Stimulated activated CD4-positive, alpha-beta T cell treated with anti-CD3 and anti-CD28 coated beads, Interleukin-1b, Interleukin-23, amount 100 ng/mL, for 1 hour (primary cell): ENCODE measurements at places on chromosomes 4 and X.

GRCh38 chrX:150014525-150014924, 76.2 kb upstream of the EOLA2 start:
- DNase-seq, result no peak

DNA sequence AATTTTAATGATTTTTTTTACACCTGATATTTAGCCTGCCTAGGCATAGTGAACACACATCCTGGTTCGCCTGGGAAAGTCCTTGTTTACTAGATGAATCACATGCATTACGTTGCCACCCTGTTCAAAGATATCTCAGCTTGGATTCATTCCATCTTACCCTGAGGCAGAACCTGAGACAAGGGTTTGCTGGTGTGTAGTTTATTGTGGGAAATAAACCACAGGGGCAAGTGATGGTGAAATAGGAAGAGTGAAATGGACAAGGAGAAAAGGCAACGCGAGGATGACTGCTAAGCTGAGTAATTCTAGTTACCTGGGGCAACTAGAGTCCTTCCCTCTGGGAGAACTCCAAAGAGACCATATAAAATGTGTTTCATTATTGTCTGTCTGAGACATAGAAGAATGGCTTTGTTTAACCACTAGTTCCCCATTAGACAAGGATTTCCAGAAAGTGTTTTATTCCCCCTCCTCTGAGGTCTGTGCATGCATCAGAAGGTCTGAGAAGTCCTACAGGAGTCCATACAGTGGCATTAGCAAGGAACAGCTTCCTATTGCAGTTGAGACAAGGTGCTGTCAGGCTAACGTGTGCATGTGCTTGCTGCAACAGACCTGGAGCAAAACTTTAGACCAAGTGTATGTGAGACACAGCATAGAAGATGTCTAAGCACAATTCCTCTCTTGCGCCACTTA, 797.3 kb upstream of the FRG1 start:
- no peak for DNase-seq

- no peak for DNase-seq
These were observed 436.2 kb downstream of the FAT4 start for GRCh38 chr4:125750828-125751466.

- DNase-seq, result no peak
These were observed 126.7 kb upstream of the OTUD4 start for GRCh38 chr4:145307120-145307519.

DNA sequence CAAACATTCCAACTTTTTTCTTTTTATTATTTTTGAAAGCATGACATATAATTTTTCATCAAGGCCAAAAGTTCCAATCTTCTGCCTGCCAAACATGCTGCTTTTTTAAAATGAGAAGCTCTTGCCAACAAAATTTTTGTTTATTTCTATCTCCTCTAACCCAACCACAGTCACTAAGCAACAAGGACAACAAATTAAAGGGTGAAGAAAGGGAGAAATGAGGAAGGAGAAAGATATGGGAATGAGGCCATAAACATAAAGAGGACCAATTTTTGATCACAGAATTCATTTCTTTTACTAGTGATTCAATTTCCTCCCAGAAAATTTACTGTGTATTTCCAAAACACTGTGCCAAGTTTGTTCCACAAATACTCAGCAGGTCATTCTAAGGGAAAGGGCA, 537.0 kb upstream of the DIAPH2 start:
- DNase-seq, result no peak

DNA sequence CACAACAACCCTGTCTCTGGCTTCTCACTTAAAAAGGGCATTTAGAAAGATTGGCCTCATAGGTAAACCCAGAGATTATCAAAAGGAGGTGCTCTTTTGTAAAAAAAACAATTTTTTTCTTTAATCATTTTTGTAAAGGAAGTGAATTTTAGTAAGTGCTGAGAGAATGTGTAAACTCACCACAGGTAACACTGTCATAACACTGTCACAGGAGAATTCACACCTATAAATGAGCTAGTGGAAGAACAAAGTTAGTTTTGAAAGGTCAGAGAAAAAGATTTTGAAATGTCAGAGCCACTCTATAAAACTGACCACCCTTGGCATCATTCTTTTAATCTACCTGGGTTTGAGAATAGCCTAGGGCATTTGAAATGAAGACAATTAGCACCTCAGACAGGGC, 3.3 kb upstream of the SH2D1A start:
- no peak for DNase-seq

- DNase-seq, result no peak
These were observed 2183.9 kb upstream of the TENM3 start for GRCh38 chr4:180059216-180059881.

GRCh38 chr4:119103263-119103662, 32.4 kb upstream of the MYOZ2 start:
- no peak for DNase-seq

DNA sequence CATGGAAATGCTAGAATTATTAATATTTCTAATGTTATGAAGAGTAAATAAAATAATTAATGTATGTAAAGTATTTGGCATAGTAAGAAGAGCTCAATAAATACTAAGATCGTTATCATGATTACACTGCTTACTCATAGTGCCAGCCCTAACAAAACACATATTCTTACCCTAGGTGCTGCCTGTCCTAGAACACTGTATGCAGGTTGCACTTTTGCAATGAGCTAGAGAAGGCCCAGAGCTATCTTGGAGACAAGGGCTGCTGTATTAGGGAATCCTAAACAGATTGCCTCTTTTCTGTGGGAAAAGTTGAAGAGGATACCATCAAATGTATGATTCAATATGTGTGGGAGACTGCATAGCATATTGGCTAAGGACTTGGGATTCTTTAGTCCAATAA, 48.0 kb upstream of the TMEM164 start:
- DNase-seq, result no peak
